T47D (cell line): ENCODE measurements at places on chromosomes 7 and 10.

DNA sequence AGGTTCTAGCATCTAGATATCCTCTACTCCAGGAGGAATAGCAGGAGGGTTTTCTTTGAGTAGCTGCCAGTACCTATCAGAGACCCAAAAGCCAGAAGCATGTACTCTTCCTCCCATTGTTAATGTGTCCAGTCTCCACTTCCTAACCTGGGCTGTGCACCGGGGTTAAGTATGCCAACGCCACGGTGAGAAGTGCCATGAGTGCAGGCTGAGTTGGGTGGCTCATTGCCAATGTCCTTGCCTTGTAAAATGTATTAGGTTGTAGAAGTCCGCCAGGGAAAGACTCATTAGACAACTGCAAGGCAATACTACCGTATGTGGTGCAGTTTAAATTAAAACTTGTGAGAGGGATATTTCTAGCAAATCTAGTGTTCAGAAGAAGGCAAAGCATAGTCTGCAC is 55.0 kb upstream of the PRR15 start:
- no peak for DNase-seq

DNA sequence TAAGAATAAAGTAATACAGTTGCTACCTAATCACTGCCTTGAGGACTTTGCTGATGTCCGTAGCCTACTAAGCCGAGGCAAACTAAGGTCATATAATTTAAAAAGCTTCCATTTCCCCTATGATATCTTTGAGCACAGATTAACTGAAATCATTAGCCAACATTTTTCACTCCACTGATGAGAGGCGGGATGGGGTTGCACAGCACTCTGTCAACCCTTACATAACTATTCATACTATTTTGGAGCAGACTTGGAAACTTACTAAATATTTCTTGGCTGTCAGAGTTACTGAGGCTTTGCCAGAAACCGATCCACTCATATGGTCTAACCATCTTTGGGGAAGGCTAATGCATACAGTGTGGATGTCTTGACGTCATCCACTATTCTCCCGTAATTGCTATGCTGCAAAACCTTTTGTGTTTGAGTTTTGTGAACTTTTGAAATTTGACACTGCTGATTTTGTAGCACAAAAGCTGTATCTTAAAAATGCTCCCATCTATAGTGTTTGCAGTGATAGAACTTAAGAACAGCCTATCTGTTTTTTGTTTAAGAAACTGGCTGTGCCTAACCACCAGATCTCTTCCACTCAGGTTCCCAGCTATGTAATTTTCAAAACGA is 248.7 kb downstream of the TSPAN12 start:
- DNase-seq = no peak

- DNase-seq = no peak
Measured at GRCh38 chr10:103706762-103707161, 148.6 kb downstream of the SH3PXD2A start.

GRCh38 chr10:1102416-1102815 is 46.2 kb downstream of the WDR37 start:
- no peak for DNase-seq

- DNase-seq = no peak
Measured at GRCh38 chr7:71208881-71209280, 76.9 kb downstream of the GALNT17 start.

GRCh38 chr10:103439776-103440175 is 12.4 kb downstream of the CALHM2 start:
- no peak for DNase-seq

DNA sequence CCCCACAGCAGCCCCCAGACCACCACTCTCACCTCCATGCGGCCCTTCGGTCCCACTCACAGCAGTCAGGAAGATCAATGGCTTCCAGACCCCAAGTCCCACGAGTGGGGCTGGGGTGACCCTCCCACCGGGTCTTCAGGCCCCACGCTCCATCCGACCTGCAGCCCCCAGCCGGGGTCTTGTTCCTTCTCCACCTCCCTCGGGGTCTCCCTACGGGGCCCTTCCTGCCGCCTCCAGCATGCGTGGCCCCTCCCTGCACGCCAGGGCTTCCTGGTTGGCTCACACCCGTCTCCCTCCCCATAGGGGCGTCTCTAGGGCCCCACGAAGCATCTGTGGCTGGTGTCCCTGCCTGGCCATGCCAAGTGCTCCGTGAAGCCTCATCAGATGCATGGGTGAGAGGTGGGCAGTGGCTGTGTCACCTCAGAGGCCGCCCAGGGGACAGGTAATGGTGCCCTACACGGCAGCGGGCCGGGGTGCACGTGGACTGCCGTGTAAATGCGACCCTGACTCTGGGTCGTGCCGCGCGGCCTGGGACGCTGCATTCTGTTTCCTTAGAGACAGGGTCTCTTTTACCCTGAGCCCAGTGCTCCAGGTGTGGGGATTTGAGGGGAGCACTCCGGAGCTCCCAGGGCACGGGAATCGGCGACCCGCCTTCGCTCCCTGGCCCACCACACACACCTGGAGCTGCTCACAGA is 19.9 kb downstream of the ADAP1 start:
- no peak for DNase-seq
